ENCODE measurements at places on chromosomes 7 and 10.

- DNase-seq, result no peak
These were observed 16.2 kb upstream of the NME8 start for GRCh38 chr7:37832194-37832593.

DNA sequence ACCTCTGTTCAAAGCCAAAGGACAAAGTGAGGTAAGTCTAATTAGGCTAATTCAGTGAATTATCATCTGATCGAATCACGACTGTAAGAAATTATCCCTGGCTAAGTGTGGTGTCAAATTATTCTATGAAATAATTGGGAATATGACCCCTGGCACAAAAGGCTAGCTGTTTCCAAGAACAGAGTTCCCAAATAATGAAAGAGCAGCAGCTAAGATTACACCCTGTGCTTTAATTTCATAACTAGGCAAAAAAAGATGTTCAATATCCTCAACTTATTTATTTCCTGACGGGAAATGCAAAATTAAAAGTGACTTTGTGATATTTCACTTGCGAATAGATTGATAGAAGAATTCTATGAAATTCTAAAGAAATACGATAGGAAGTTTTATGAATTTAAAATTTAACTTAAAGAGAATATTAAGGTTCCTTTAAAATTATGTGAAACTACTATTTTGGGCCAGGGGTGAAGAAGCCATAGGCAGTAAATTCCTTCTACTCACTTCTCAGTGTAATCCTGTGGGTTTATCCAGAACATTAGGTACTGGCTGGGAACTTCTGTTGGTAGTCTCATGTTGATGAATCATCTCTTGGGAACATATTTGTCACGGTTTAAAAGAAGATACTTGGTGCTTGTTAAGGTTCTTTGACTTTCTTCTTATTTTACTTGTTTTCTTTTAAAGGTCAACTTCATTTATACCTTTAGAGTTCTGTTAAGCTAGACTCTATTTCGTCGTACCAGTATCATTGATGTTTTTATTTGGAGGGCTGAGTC, 148.5 kb downstream of the POLR1F start:
- no peak for DNase-seq

DNA sequence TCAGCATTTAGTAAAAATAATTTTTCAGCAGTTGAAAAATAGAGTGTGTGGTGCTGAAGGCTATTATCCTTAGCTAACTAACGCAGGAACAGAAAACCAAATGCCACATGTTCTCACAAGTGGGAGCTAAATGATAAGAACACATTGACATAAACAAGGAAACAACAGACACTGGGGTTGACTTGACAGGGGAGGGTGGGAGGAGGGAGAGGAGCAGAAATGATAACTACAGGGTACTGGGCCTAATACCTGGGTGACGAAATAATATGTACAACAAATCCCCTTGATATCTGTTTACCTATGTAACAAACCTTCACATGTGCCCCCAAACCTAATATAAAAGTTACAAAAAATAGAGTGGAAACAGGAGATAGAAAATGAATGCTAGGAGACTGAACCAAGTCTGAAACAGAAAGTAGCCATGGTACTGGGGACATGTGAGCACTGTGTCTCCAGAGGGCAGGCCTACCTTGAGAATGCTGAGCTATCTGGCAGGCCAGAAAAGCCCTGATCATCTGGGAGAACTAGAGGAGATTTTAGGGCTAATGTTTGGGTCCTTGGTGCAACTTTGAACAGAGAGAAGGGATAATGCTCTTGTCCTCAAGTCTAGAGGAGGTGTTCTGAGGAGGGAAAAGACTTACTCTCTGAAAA, 4.7 kb upstream of the EFCAB10 start:
- no peak for DNase-seq

DNA sequence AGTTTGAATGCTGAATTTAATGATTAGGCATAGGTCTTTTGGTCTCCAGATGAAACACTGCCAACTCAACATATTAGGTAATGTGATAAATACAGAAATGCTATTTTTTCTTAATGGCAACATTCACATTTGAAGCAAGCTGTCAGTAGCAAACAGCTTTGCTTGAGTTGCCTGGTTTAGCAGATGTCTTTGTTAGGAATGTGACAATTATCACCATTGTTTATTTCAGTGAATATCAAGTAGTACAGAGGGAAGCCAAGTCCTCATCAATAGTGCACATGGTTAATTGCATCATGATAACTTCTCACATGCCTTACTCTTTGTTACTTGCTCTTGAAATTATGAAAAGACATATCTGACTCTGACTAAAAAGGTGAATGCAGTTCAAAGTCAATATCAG, 23.7 kb upstream of the SEPTIN7 start:
- no peak for DNase-seq

DNA sequence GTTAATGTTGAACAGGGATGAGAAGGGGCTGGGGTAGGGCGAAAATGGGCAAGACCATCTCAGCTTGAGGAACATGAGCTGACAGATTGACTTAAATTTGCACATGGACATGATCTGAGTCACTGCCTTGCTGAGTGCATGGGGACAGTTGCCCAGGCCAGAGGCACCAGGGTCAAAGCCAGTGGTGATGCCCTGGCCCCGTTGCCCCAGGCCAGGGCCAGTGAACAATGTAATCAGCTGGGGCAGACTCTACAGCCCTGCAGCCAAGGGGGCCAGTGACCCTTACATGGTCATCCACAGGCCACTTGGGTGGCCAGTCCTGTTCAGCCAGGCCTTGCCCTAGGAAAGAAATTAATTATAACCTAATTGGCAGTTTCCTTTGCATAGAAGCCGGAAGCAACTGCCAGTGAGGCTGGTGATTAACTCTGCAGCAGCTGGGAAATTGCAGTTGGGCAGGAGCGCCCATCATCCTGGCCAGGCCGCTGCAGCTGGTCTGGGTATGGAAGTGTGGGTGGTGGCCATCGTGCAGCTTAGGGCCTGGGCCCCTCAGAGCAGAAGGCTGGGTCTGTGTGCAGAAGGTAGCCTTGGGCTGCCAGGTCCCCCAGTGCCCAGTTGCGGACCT, 9.6 kb downstream of the RET start:
- no peak for DNase-seq

- DNase-seq, result no peak
These were observed 86.7 kb downstream of the DGKI start for GRCh38 chr7:137760111-137760510.

- no peak for DNase-seq
These were observed 101.6 kb downstream of the ARL5B start for GRCh38 chr10:18760836-18761235.

DNA sequence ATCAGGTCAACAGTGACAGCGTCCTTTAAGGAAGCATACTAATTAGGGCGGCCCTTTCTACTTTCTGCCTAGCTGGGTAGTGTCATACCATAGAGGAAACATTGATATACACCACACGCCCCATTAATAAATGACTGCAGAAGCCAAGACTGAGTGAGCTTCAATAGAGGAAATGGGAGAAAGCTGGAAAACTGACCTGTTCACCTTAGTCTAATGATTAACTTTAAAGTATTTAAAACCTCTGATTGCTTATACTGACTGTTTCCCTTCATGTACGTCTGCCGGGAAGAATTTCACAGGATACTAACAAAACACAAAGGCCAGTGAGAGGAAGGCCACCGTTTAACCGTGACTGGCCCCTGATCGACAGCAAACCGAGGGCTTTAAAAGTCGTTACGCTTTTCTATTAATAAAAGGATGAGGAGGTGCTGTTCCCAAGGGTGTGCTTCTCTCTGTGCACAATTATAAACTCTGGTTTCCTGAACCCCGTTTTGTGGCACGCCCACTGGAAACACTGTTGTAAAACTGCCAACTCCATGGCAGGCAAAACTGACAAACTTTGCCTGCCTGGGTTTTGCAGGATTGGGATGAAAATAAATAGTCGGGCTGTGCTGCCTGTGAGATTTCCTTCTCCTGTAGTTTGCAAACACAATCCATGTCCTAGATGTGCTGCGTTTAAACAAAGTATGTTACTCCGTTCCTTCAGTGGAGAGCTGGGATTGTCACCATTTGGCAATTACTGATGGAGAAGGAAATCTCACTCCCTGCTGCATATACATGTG, 137.6 kb downstream of the NRP1 start:
- DNase-seq, result no peak

DNA sequence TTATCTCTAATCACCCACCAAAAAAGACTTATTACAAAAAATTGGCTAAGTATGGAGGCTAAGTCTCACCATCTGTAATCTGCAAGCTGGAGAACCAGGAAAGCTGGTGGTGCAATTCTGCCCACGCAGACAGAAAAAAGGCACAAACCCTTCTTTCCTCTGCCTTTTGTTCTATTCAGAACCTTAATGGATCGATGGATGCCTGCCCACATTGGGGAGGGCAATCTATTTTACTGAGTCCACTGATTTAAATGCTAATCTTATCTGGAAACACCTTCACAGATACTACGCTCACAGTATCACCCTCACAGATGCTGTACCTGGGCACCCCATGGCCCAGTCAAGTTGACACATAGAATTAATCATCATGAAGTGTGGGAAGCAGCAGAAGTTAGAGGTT, 10.2 kb downstream of the IGFBP3 start:
- DNase-seq, result no peak

GRCh38 chr10:90317172-90317571, 540.7 kb downstream of the HTR7 start:
- no peak for DNase-seq

DNA sequence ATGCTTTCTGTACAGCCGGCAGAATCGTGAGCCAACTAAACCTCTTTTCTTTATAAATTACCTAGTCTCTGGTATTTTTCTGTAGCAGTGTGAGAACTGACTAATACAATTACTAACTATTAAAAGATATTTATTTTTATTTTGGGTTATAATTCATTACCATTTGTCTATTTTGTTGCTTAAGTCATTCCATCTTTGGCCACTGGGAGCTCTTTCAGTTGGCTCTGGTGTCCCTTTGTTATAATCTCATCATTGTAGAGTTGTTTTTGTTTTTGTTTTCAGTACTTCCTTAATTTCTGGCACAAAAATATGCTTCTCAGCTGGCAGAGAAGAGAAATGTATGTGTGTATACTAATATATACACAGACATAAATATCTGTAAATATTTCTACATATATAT, 807.9 kb upstream of the MBL2 start:
- DNase-seq, result no peak

- DNase-seq, result no peak
These were observed 58.9 kb upstream of the STRIP2 start for GRCh38 chr7:129375141-129375938.

DNA sequence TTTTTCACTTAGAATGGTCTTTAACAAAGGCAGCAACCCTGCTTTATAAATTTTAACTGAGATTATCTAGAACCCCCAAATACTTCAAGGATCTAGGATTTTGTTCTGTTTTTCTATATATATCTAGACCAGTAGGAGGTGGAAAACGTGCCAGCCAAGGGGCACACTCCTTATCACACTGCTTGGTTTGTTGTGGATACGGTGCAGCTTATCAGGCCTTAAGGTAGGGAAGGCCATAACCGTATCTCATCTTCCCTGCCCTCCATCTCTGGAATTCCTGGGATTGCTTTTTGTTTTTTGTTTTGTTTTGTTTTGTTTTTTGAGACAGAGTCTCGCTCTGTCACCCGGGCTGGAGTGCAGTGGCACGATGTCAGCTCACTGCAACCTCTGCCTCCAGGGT, 75.4 kb downstream of the MPLKIP start:
- no peak for DNase-seq

- DNase-seq, result no peak
These were observed 72.4 kb upstream of the PDE1C start for GRCh38 chr7:32142649-32143048.

Data from NCI-H187 (cell line).